Urinary bladder (tissue), 4 donors: ENCODE measurements at places on chromosomes 6 and 20. TPM values are rescaled to one million over a fixed set of nuclear protein-coding genes. Genes with fewer than 3 reads are reported as not detected.

The DDX43 gene
- total RNA-seq, result 0.42 TPM

The OR2H2 gene
- total RNA-seq, result not detected

The ADA gene
- 2.2 TPM for total RNA-seq

The EZR gene
- total RNA-seq, result 95.1 TPM

The FAM229B gene
- total RNA-seq, result 27.8 TPM

The MMP24 gene
- total RNA-seq, result 1.5 TPM
